ENCODE measurements at places on chromosomes 5 and 9. TPM values are rescaled to one million over a fixed set of nuclear protein-coding genes. Genes with fewer than 3 reads are reported as not detected.

Gene DBH
- not detected for total RNA-seq

Gene CPLANE1
- 12.8 TPM for total RNA-seq

Gene NIPAL4
- total RNA-seq, result 5.3 TPM

Gene PCDHB8
- under 0.01 TPM for total RNA-seq

Gene PDZD2
- 1.8 TPM for total RNA-seq

Gene IL33
- 2.4 TPM for total RNA-seq

Gene HTR4
- not detected for total RNA-seq

Gene TCERG1
- 32.6 TPM for total RNA-seq

Gene FOXE1
- total RNA-seq, result 1.1 TPM

DNA sequence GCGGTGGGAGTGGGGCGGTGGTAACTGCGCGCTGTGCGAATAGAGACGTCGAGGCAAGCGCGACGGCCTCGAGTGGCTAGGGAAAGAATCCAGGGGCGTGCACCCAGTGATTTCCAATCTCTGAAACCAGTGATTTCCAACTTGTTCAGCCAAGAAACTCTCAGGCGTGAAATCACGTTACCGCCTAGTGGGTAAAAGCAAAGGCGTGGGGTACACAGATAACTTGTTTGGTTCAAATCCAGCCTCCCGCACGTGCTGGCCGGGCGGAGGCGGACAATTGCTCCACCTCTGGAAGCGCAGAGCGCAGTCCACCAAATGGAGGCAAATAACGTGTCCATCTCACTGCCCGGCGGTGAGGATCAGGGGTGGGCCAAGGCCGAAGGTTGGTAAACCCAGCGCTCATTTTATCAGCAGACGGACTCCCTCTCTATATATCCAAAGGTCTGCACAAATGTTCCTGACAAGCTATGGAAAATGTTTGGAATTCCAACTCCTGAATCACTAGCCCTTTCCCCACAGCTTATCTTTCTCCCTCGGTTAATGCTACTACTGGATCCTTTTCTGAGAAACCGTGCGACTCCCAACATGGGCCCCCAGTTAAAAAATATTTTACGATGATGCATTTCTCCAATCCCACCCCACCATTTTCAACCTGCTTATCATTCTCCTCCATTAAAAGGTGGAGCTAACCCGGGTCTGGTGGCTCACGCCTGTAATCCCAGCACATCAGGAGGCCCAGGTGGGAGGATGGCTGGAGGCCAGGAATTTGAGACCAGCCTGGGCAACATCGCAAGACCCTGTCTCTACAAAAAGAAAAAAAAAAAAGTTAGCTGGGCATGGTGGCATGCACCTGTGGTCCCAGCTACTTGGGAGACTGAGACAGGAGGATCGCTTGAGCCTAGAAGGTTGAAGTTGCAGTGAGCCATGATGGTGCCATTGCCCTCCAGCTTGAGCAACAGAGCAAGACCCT lies 950 bp upstream of the FNBP1 start:
- DNase-seq, result no peak

DNA sequence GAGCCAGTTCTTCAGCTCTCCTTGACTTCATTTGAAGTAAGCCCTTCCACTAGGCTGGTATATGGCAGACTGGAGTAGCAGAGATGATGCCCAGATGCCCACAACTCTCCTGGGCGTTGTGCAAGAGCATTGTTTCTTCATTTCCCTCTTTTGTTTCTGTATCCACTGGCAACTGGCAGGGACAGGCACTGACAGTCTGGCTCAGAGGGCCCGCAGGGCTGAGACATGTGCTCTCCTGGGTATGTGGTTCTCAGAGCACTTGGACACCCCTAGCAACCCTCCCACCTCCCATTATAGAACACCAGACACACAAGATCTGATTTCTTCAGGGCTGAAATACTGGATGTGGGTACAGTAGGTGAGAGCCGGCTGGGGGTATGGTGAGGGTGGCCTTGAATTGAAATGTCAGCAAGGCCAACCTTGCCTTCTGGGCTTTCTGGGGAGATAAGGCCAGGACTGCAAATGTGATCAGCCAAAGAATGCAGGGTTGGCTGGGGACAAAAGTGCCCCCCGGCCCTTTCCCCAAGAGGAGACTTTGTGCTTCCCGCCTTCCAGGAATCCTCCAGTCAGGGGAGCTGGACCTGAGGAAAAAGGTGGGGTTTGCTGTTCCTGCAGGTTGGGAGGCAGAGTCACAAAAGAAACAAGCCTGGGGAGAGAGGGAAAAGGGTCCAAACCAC lies 28.6 kb upstream of the CTNNA1 start:
- peak; percentile 83 for DNase-seq

DNA sequence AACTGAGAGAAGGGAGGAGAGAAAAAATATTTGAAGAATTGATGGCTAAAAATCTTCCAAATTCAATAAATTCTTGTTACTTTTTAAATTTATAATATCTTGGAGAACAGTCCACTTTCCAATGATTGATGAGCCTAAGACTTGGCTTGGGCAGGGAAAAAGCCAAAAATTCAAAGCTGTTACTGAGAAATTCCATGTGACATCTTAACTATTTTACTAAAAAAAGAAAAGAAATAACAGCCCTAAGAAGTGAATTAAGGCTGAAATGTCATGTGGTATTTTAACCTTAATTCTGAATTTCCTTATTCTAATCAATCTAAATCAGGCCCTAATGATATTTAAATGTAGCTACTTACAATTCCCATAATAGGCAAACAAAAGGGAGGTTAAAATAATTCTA lies 53.4 kb downstream of the CETN3 start:
- DNase-seq, result no peak

DNA sequence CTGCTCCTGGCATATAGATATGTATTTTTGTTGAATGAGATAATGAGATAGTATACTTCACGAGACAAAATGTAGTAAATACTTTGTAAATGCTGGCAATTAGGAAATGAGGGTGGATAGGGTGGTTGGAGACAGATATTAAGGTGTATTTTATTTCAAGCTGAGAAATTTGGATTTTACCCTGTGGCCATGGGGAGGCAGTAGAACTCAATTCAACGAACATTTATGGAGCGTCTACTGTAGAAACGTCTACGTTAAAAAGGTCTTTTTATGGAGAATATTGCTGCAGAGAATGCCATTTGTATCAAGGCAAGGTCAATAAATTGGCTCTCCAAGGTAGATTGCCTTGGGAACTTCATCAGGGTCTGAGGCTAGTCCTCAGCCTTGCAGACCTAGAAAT lies 21.5 kb upstream of the RALGPS1 start:
- DNase-seq, result no peak

- DNase-seq, result peak; percentile 93
Observed at GRCh38 chr5:166722939-166723338, 1568.5 kb upstream of the WWC1 start.

DNA sequence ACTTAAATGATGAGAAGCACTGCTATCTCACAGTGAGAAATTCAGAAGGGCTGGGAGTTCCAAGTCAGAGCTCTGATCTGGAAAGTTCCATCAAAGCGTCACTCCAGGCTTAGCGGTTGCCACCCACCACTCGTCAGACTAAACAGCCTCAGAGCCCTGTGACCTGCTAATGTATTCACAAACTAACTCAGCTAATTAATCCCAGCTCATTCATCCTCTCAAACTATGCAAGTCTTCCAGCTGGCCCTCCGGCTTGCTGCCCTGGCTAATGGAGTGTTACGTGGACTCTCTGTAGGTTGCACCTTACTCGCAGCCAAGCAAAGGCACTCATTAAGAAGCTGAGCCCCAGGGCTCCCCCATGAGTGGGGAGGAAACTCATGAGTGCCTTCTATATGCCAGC lies 82.2 kb upstream of the GABRP start:
- DNase-seq, result no peak

- DNase-seq, result peak; percentile 44
Observed at GRCh38 chr5:98977723-98978122, 48.9 kb upstream of the CHD1 start.

GRCh38 chr5:54049144-54049543 lies 261.2 kb downstream of the ARL15 start:
- DNase-seq, result no peak

GRCh38 chr9:114431003-114431402 lies 43.2 kb upstream of the AKNA start:
- no peak for DNase-seq

GRCh38 chr9:81737871-81738507 lies 48.6 kb upstream of the TLE1 start:
- DNase-seq, result peak; percentile 91

GRCh38 chr5:145941448-145942130 lies 5.2 kb downstream of the SH3RF2 start:
- peak; percentile 96 for DNase-seq

- DNase-seq, result no peak
Observed at GRCh38 chr5:133109655-133110483, 58.1 kb downstream of the HSPA4 start.

DNA sequence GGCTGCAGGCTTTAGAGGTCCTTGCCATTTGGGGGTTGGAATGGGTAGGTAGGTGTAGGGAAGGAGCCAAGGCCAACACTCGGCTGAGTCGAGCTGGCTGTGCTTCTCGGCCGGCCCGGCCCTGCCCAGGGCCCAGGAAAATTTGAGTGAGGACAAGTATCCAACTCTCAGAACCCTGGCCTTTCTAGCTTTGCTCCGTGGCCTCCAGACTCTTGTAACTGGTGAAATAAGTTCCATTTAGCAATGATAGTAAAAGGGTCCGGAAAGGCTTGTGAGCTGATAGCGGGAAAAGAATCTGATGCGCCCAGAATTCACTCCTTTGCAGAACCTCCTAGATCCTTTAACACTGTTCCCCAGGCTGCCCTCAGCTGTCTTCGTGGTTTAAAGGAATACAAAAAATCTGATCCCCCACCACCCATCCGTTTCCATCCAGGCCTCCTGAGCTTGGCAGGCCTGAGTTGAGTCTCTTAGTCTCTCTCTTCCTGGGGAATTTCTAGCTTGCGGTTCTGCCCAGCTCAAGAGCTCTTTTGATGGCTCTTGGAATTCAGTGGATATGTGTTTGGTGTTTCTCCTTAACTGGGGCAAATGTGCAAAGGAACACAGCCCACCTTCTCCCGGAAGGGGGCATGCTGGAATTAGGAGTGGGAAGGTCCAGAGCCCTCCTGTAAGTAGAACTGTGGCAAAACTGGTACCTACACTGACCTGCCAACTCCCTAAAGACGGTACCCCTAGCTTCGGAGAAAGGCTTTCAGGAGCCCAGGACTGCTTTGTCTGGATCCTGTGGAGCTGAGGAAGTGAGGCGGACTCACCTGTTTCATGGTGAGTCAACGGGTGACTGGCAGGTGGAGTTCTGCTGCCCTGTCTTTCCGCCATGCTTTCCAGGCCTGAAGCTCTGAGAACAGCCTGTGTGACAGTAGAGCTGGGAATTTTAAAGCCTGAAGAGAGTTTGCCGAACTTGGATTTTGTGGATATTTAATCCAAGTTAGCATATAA lies 1.7 kb downstream of the DMRT3 start:
- no peak for DNase-seq

- peak; percentile 11 for DNase-seq
Observed at GRCh38 chr9:101625876-101626275, 31.1 kb upstream of the PPP3R2 start.

GRCh38 chr5:98714710-98715288 lies 58.7 kb upstream of the RGMB start:
- no peak for DNase-seq

Data from bronchial epithelial cell (primary cell).